ENCODE measurements at places on chromosomes 7 and 10. TPM values are rescaled to one million over a fixed set of nuclear protein-coding genes. Genes with fewer than 3 reads are reported as not detected.

DNA sequence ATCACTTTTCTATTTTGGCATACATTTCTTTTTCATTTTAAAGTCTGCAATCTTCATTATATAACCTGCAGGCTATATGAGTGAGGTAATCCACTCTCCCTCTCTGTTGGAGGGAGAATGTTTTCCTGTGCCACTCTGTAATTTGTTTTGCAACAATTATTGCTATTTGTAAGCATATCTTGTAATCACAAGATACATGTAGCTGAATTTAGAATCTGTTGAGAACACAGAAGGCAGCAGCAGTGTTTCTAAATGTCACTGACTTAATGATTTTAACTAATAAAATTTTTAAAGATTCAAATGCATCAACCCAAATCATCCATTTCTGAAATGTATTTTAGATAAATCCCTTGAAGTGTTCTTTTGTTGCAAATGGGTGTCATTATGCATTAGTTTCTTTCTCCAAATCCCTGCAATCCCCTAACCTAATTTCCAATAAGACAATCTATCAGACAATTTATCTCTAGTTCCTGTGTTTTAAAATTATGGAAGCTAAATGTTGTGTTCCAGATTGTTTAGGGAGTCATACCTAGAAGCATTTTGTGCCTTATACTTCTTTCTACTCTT, 19.8 kb upstream of the UMAD1 start:
- DNase-seq = no peak

DNA sequence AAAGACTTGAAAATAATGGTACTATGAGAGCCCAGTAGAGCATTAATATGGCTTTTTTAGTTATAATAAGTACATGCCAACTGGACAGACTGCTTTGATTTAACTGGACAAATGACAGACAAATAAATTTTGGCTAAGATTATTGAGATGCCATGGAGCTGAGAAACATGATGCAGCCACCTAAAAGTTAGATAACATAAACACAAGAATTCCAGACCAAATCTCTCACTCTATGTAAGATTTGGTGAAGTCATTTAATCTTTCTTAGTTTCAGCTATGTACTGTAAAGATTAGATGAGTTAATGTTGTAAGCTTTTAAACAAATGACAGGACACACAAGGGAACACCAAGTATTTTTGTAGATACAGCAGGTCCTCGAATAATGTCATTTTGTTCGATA, 118.2 kb downstream of the CACNA2D1 start:
- no peak for DNase-seq

- DNase-seq = no peak
These were observed 164.2 kb upstream of the ITGB1 start for GRCh38 chr10:33122014-33122809.

The SPACDR gene
- total RNA-seq = not detected

DNA sequence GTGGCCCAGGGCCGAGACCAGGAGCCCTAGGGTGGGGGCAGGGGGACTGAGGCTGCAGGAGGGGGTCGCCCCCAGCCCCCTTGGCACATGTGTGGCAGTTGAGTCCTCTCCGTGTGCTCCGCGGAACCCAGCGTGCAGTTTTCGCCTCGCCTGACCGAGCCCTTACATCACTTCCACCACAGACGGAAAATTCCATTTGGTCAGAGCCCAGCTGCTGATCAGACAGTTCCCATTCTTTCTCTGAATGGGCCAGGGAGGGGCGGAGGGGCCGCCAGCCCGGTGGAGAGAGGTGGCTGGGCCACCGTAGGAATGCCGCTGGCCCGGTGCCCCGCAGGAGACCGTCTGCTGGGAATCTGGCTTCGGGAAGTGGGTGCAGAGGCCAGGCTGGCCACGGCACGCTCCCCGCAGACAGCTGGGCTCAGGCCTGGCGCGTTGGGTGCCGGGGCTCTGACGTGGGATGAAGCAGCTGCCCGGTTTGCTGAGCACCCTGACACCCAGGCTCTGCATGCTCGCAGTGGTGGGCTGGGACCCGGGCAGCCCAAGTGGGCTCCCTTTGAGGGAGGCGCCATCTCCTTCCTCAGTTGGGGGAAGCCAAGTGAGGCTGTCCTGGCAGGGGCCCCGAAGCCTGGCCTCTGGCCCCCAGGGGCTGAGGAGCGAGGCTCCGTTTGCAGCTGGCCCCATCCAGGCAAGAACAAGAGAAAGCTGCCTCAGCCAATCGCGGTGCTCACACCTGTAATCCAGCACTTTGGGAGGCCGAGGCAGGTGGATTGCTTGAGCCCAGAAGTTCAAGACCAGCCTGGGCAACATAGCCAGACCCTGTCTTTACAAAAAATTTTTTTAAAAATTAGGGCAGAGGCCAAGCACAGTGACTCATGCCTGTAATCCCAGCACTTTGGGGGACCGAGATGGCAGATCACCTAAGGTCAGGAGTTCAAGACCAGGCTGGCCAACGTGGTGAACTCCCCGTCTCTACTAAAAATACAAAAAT, 9.9 kb downstream of the TTYH3 start:
- peak; percentile 93 for DNase-seq

The PLAC9 gene
- 7.8 TPM for total RNA-seq

- DNase-seq = no peak
These were observed 121.2 kb downstream of the UBE2H start for GRCh38 chr7:129831424-129832058.

The AOC1 gene
- 0.11 TPM for total RNA-seq

DNA sequence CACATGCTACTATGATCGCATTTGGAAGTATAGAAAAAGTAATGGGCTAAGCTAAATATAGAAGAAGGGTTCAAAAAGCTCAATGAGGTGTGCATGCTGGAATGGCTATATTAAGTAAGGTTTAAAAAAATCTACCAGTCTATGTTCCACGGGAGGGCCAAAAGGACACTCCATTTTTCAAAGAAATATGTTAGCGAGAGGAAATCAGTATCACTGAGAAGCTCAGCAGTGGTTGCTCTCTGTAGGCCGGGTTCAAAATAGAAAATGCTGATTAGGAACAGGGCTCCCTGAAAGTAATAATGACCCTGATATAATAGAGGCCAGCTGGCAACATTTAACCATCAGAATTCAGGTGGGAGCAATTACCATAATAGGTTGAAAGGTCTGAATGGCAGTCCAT, 224.5 kb upstream of the SEMA3E start:
- no peak for DNase-seq

DNA sequence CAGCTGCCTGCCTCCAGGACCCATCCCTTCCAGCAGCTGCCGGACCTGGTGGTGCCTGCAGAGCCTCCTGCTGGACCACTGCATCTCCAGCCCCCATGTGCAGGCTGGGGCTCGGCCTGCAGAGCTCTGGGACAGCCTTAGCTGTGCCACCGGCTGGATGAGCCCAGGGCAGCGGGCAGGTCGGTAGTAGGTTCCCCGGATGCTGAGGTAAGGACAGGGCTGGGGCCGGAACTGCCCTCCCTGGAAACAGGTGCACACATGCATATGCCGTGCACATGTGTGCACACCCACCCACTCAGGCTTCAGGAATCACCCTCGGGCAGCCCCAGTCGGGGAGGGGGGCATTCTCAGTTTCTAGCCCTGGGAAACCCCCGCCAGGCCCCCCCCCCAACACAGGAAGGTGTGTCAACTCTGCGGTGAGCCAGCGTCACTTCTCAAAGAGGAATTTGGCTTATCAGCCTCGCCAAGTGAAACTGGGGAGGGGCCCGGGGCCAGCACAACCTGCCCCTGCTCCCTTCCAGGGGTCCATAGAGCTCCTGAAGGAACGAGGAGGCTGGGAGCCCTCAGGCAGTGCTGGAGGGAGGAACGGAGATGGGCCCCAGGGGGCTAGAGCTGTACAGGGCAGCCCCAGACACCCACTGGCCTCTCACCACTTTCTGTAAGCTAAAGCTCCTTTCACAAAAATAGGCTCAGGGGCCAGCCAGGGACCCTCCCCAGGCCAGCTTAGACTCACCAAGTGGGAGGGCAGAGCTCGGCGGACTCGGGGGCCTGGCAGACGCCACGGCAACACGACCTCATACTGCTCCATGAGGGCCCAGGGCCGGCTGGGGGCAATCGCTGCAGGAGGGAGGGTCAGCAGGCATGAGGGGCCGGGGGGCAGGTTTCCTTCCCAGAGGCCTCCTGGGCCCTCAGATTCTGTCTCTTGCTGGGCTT, 1.7 kb downstream of the ADAM8 start:
- no peak for DNase-seq

The HTR7 gene
- 20.2 TPM for total RNA-seq

- DNase-seq = no peak
These were observed 244.0 kb downstream of the EBF3 start for GRCh38 chr10:129719889-129720590.

GRCh38 chr10:32273336-32273735, 73.6 kb downstream of the EPC1 start:
- no peak for DNase-seq

DNA sequence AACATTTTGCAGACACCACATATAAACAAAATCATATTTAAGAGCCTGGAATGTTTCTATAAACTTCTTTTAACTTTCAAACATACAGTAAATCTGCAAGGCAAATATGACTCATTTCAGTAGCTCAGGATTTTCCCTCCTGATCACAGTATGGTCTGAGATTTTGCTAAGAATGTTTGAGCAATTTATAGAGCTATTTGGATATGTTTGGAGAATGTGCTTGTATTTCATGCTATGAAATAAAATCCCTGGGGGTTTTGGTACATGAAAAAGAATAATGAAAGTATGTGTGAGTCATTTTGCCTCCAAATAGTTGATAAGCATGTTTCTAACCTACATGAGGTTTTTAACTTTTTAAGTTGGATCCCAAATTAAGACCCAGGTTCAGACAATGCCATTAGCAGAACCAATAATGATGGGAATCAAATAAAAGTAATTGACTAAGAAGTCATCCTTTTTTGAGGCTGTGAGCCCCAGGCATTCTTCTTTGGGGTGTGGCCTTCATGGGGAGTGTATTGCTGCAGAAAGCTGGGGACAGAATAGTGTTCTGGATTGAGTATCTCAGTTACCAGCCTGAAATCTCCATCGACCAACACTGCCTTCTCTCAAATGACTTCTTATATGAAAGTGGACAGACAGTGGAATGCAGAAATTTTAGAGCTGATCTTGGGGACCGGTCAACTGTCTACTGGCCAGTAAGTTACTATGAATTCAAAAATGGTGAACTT, 66.1 kb upstream of the AGBL3 start:
- no peak for DNase-seq

The SKAP2 gene
- total RNA-seq = 3.2 TPM

The SPDYE5 gene
- not detected for total RNA-seq

GRCh38 chr10:25441270-25441669, 266.5 kb downstream of the GPR158 start:
- no peak for DNase-seq

DNA sequence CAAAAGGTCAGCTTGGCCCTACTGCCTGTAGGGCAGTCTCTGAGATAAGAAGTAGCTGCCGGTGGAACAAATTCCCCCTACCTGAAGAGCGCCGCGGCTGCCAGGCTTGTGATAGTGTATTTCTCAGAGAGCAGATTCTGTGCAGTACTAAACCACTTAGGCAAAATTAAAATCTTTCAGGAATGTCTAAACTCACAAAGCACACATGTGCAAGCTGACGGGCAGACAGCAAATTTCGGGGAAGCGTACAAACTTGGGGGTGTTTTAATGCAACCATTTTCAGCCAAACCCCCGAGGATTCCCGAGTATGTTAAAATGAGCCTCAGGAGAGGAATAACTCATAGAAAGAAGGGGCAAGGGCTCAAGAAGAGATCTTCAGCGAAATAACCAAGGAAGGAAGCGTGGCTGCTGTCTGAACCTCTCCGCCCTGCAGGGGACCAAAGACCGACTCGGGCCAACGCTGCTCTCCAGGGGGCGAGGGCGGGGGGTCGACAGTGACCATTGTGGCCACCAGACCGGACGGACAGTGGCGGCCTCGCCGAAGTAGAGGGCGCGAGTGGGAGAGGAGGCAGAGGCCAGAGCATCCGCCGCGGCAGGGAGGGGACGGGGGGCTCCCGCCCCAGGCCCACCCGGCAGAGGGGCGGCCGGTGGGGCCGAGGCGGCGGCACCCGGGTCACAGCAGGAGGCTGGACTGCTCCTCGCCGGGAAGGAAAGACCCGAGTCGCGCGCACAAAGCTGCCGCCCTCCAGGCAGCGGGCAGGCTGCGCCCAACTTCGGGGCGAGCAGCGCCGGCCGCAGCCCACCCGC, 819 bp downstream of the HYCC1 start:
- DNase-seq = peak; percentile 44

The PDE6C gene
- not detected for total RNA-seq

DNA sequence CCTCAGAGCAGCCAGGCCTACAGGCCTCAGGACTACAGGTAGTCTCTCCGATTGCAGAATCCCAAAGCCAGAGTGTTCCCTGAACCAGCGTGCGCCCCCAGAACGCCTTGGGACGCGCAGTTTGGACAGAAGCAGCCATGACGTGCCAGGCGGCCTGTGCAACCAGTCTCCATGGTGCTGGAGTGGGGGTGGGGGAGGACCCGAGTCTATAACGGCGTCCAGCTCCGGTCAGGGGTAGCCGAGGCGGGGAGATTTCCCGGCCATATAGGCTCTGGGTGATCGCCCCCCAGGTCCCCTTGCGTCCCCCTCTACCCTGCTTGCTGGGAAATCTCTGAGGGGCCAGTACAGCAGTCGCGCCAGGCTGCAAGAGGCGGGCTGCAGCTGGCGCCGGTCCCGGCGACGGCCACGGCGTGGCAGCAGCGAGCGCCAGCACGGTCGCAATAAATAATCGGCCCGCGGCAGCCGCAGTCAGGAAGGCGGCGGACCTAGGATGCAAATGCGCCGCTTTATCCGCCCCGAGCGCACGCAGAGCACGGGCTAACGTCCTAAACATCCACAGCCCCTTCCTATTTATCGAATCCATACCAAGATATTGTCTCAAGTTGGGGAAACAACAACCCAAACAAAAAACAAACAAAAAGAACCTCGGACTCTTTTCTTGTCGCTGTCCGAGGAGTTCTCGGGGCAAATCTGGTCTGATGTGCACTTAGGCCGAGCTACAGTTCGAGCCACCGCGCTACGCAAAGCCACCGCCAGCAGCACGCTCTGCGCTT, 1.6 kb downstream of the HOXA3 start:
- DNase-seq = peak; percentile 82

DNA sequence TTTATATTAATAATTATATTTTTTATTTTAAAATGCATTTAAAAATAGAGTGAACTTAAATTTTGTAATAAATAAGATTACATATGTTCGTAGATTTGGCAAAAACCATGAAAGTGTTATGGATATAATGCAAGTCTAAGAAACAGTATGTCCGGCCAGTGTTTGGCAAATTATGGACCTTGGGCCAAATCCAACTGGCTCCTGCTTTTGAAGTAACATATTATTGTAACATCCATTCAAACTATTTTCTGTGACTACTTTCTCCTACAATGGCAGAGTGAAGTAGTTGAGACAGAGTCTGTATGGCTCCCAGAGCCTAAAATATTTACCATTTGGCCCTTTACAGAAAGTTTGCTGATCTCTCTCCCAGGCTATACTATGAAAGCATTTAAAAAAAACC, 38.9 kb downstream of the TMEM229A start:
- no peak for DNase-seq

DNA sequence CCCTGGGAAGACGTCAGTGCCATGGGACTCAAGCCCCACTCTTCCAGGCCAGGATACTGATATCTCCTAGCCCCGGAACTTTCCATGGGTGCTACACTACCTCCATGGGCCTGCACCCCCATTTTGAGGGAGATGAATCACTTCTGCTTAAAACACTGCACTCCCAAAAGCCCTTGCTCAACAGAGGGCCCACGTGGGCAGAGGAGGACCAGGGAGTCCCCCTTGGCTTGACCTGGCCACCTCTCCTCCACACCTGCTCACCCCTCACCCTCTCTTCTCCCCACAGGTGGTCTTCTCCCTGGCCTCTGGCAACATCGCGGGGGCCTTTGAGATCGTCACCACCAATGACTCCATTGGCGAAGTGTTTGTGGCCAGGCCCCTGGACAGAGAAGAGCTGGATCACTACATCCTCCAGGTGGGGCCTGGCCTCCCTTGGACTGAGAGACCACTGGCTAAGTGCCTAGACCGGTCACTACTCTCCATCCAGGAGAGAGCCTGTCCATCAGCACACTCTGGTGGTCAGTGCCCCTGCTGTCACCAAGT, 19.9 kb upstream of the C10orf105 start:
- no peak for DNase-seq

The CTAGE4 gene
- 6.2 TPM for total RNA-seq
